ENCODE measurements at places on chromosomes 2 and 18.

GRCh38 chr2:88651646-88652045 lies 24.4 kb upstream of the EIF2AK3 start:
- DNase-seq = no peak

DNA sequence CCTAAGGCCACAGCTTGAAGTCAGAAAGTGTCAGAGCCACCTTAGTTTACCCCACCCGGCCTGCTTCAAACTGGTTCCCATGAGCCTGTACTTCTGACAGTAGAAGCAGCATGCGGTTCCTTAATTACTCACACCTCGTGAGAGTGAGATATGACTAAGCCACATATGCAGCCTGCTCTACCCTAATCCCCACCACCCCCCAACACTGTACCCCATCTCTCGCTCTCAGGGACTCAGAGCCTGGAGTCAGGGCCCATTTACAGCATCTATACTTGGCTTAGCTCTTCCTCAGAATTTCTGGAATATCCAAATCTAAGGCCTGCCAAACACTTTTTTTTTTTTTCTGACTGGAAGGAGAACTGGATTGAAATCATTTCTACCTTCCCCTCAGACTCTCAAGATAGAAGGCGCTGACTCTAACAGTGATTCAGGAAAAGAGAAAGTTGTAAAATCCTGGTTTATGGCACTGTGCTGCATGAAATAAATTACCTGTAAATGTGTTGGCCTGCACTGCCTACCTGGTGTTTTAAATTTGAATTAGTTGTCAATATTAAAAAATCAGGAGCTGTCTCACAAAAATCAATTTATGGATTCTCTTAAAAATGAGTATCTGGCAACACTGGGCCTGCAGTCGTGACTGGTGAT lies 360.0 kb downstream of the RND3 start:
- no peak for DNase-seq

- DNase-seq = no peak
Measured at GRCh38 chr2:20534913-20535801, 88.3 kb downstream of the RHOB start.

DNA sequence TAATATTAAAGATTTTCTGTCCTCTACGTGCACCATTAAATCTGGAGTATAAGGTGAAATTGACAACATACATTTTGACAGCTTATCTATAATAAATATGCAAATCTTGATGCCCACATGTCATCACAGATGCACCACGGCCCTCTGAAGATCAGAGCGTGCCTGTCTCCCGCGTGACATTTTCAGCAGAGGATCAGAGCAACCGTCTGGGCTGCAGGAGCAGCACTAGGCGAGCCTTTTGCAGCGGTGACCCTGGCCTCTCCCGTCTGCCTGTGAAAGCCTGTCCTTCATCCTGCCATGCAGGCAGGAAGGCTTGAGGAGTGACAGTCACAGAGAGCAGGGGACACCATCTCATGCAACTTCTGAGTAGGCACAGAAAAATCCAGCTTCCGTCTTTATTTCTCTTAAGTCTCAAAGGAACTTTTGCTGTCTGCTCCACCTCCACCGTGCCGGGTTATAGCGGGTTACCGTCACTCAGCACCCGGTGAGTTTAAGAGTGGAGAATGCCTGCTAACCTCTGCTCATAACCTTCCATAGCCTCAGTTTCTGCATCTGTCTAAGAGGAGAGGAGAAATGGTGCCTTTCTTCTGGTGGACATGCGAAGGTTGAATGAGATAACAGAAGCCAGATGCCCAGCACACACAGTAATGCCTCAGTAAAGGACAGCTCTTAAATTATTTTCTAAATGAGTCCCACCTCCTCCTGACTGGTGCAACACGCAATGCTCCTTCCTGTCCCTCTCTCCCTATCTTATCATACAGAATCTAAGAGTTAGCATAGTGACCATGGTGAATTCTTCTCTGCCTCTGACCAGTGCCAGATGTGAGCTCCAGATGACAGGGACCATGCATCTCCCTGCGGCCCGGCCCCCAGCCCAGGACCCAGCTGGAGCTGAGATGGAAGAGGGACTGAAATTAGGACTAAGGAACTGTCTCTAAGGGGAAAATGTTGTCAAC lies 43.8 kb downstream of the CELF4 start:
- no peak for DNase-seq

DNA sequence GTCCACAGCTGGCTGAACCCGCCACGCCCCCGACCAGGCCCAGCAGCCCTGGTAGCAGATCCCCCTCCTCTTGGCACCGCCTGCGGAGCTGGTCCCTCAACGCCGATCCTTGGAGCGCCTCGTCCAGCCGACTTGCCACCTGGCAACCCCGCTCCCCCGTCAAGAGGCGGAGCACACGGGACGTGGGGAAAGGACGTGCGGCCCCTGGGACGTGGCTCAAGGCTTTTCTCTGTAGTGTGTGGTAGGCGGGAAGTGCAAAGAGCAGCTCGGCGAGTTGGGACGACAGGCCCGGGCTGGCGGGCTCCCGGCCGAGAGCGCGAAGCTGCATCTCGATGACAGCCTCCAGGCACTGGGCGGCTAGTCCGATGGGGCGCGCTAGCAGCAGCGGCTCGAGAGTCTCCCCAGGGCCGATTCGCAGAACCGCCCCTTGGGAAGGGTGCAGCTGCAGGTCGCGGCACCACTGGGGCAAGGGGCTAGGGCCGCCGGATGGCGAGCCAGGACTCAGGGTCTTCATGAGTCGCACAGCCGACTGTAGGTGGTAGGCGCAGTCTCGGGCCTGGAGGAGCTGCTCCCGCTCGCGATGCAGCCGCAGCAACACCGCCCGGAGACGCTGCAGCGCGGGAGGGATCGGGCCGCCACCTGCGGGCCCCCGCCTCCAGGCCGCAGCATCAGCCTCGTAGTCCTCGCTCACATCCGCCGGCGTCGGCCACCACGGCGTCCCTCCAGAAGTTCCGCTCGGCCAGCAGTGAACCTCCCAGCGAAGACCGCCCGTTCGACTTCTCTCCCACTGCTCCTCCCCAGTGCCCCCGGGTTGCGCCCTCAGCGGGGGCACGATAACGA lies 617 bp downstream of the CCDC142 start:
- DNase-seq = no peak

DNA sequence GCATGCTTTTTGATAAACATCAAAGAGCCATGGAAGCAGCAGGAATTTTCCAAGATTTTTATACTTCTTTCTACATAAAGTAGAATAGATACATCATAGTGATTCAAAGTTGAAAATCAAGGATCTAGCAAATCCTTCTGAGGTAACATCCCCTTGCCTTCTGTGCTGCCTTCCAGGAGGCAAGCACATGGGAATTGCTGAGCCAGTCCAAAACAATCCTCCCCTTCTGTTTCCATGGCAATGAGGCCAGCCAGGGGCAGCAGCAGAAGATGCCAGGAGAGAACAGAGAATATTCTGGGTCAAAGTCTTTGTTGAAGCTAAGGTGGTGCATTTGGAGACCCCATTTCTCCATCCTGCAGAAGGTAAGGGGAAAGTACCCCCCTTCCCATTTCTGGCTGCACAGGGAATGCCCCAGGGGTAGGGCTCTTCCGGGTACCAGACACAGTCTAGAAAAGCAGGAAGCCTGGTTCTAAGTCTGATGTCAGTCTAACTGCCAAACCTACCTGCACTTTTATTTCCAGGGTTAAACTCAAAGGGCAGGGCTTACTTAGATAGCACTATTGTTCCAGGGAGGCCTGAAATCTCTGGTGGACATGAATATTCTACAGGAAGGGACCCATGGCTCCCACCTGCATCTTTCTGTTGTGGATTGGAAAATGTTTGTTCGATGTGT lies 22.1 kb downstream of the CENPA start:
- DNase-seq = no peak

- no peak for DNase-seq
Measured at GRCh38 chr18:3713166-3713565, 263.2 kb downstream of the TGIF1 start.

DNA sequence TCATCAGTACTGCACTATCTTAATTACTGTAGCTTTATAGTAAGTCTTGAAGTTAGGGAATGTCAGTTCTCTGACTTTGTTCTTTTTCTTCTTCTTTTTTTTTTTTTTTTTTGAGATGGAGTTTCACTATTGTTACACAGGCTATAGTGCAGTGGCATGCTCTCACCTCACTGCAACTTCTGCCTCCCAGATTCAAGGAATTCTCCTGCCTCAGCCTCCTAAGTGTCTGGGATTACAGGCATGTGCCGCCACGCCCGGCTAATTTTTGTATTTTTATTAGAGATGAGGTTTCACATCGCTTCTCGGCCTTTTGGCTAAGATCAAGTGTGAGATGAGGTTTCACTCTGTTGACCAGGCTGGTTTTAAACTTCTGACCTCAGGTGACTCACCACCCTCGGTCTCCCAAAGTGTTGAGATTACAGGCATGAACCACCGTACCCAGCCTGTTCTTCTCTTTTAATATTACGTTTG lies 41.9 kb upstream of the TANC1 start:
- no peak for DNase-seq

DNA sequence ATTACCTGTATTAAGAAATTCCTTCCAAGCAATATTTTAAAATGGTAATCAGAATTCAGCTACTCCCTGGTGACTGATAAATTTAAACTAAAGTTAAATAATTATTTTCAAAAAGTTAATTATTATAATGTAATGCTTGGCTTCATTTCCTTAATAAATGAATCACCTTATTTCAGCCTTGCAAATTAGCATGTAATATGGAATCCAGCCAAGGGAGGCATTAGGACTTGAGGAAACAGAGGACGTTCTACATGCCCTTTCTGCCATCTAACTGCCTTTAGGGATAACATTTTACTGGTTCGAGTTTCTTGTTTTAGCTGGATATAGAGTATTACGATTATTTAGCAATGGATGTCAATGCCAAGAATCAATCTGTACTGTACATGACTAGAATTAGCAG lies 636.3 kb downstream of the TSN start:
- no peak for DNase-seq

DNA sequence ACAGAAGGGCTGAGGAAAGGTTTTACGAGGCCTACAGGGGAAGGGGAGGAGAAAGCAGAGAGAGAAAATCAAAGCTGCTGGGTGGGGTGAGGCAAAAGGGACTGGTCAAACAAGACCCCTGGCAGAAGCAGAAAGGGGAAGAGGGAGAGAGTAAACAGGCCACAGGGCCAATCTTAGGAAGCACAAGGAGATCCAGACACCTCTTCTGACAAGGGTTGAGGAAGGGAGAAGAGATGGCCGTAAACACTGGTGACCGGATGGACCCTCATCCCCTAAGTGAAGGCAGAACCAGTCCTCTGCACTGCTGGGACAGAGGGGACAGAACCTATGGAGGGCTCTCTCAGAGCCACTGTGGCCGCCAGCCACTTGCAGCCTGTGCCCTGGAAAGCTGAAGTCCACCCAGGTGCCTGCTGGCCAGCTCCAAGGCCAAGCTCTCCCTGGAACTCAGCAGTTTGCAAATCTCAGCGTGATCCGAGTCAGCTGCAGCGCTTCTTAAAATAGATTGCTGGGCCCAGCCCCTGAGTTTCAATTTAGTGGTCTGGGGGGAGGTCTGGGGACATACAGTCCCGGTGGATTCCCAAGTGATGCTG lies 108.8 kb downstream of the TMEM163 start:
- DNase-seq = no peak

DNA sequence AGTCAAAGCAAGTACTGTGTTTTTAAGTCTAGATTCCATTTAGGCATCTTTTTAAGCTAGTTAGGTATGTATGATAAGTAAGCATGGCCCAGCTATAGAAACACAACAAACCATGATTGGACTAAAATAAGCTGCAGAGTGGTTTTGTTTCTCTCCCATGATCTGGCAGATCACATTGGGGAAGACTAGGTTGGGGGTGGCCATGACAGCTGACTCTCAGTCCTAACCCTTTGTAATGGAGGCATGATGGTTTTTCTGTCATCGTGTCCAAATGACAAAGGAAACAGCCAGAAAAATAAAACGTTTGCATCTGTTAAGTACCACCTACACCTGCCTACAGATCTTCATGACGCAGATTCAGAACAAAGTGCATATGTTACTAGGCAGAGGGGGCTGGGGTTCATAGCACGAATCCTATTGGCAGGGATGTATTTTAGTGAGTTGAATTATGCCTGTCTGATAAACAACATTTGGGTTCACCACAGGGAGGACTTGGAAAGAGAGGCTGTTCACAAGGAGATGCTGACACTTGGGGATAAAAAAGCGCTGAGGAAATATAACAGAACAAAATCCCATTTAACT lies 33.8 kb upstream of the GALNT5 start:
- DNase-seq = no peak

DNA sequence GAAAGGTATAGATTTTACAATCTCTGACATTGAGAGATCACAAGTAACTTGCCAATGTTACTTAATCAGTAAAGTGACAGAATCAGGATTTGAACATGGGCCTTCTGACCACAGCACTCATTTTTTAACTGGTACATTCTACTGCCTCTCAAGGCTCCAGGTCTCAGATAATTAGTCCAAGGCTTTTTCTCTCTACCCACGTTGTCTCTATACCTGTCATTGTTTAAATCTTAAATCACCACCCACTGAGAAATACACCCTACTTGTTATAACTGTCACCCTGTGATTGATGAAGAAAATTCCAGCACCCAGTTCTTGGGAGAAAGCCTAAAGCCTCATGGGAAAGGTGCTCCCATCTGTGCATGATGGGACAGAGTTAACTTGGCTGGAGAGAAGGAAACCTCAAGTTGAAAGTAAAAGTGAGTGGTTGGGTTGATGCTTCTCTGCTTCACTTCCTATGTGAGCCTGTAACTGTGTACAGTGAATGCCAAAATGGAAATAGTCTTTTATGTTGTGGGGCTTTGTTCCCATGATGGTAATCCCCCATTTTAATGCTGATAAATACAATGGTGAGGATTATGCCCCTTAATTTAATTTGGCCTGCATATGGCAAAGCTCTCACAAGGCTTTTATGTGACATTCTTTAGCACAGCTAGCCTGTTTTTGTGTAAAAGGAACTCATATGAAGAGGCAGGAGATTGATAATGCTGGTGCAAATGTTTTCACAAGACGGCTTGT lies 190.1 kb upstream of the SP5 start:
- DNase-seq = no peak

DNA sequence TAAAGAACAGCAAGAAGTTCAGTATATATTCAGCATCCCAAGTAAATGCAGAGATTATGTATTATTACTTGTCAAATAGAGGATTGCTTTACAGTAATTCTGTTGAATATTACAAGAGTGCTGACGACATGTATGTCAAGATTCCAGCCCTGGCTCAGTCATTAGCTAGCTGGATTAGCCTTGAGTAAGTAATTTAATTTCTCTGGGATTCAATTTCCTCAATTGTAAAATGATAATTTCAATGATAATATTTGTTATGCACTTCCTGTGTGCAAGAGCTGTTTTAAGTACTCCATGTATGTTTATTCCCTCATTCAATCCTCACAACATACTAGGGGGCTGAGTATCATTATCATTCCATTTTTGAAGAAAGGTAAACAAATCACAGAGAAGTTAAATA lies 44.0 kb downstream of the TCF4 start:
- no peak for DNase-seq
